ENCODE measurements at places on chromosomes 7 and 10. TPM values are rescaled to one million over a fixed set of nuclear protein-coding genes. Genes with fewer than 3 reads are reported as not detected.
A peak's percentile ranks its signal among the peaks of the same experiment; 100 is the strongest.

GRCh38 chr10:70078937-70079336, 26.3 kb downstream of the MACROH2A2 start:
- DNase-seq = no peak

GRCh38 chr7:85289279-85289678, 102.4 kb upstream of the SEMA3D start:
- DNase-seq = no peak

DNA sequence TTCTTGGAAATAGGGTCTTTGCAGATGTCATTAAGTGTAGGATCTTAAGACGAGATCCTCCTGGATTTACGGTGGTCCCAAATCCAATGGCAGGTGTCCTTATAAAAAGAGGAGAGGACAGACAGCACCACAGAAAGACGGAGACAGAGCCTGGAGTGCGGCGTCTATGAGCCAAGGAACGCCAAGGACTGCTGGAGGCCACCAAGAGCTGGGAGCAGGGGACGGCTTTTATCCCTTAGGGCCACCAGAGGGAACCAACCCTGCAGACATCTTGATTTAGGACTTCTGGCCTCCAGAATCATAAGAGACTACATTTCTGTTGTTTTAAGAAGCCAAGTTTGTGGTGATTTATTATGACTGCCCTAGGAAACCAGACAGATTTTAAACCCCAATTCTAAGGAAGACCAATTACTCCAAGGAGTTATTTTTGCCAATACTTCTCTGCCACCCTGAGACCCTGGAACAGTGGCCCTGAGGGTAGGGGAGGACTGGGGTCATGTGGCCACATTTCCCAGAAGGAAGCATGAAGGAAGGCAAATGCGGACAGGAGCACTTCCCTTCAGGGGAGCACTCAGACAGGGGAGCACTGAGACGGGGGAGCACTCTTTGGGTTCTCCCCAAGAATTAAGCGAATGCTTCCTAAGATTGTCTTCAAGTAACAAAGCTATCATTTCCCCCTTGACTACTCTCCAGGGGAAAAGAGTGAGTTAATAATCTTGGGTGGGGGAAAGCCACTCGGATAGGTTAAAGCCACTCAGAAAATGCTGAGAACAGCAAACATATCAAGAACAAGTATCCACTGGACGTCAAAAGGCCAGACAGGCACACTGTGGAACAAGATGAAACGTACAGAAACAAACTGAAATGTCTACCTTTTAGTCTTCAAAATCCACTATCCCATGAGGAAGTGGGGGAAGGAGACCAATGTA, 67.5 kb downstream of the CHST15 start:
- peak; percentile 44 for DNase-seq

DNA sequence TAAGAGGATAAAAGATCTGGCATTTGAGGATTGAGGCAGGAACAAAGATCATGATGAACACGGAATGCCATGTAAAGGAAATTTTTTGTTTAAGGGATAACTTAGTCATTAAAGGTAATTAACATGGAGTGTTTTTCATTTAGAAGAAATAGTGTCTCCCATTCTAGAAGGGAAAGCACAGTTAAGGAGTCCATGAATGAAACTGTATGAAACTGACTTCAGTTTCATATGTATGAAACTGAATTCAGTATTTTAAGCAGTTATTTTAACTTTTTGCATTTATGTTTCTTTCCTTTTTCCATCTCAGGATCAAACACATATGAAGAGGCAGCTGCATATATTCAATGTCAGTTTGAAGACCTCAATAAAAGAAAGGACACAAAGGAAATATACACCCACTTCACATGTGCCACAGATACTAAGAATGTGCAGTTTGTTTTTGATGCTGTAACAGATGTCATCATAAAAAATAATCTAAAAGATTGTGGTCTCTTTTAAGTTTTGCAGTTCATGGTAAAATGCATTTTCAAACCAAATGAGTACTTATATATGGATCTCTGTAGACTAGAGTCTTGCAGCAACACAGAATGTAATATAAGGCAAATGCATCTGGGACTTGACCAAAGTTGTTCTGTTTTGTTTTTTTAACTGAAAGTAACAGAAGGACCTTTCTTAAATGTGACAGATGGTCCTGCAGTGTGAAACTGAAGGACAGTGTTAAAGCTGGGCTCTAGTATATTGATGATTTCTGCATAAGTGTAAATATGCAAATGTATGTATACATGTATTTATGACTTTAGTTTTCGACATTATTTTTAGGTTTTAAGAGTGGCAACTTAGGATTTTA, 82.6 kb downstream of the GNAI1 start:
- DNase-seq = no peak

The DLX6 gene
- total RNA-seq = not detected

GRCh38 chr7:84847790-84848189, 339.1 kb downstream of the SEMA3D start:
- no peak for DNase-seq

DNA sequence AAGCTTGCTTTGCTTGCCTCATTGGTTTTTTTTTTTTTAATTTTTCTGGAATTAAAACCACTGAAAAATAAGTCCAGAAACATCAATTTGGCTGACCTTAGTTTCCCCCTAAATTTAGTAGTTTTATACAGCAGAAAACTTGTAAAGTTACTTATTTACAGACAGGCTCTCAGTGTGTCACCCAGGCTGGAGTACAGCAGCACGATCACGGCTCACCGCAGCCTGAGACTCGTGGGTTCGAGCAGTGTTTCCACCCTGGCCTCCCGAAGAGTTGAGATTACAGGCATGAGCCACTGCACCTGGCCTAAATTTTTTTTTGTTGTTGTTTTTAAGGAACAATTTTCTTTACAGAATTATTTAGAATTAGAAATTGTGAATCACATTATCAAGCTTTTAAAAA, 250.5 kb downstream of the SDK1 start:
- no peak for DNase-seq

The CCDC71L gene
- 120 TPM for total RNA-seq

DNA sequence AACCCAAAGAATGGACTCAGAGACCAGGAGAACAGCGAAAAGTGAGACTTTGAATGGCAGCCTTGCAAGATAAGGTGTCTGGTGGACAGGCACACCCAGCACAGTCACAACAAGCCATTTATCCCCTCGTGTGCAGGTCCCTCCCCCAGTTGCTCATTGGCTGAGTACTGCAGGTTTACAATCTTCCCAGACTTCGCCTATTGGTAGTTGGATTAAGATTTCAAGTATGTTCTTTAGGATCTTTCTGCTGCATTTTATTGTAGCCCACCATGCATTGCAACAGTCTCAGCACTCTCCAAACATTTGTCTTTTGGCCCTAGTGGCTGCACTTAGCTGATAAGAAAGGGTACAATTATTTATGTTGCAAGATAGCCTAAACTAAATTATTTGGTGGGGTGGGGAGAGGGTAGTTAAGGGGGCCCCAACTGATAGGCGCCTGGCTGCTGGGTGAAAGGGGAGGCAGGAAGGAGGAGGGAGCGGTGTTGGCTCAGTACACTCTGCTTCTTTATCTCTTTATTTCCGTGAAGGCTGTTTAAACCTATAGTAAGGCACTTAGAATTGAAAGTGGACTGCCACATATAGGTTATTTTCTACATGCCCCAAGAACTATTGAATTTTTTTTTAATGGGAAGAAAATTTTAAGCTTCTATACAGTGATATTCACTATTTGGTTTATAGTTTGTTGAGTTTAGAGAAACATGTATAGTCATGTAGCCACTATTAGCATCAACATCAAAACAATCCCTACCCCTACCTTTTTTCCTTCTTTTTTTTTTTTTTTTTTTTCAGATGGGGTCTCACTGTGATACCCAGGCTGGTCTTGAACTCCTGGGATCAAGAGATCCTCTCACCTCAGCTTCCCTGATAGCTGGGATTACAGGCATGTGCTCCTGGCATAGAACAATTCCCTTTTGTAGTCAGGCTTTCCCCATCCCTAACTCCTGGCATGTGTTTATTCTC, 54.2 kb downstream of the GUSB start:
- no peak for DNase-seq

GRCh38 chr7:110421490-110422241, 669.3 kb upstream of the LRRN3 start:
- no peak for DNase-seq

The GHRHR gene
- not detected for total RNA-seq

GRCh38 chr10:82208726-82209125, 333.7 kb downstream of the NRG3 start:
- no peak for DNase-seq

The PLCE1 gene
- 0.57 TPM for total RNA-seq

DNA sequence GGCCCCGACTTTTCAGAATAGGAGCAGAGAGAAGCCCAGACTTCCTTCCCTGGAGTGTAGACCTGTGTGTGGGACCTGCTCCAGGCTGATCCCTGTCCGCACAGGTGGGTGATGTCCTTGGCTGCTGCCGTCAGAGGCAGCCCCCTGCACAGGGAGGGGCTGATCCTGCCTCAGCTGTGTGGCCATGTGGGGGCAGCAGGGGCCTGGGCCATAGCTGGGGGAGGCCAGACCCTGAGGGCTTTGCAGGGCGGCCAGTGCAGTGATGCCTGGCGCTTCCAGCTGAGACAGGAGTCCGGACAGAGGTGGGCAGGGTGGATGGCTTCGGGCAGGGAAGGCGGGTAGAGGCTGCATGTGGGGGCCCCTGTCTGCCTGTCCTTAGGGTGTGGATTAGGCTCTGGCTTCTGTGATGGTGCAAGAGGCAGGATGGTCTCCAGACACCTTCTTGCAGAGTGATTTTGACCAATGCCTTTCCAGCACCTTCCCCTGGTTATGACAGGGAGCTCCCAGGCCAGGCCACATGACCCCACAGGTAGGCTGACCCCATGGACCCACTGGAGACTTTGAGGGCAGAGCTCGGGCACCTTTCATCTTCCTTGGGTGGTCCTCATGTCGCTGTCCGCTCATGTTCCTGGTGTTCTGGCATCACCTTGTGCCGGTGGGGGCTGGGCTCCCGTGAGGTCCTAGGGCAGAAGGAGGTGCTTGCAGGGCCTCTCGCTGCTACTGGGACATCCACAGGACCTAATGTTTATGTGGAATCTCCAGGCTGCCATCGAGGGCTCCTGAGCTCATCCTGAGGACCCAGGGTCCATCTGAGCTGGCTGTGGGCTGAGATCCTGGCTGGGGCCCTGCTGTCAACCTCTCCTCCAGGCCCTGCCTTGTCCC, 141.5 kb downstream of the ADCY1 start:
- no peak for DNase-seq

GRCh38 chr7:154167807-154168206, 115.6 kb downstream of the DPP6 start:
- no peak for DNase-seq

The MSMB gene
- total RNA-seq = not detected

- DNase-seq = no peak
These were observed 32.8 kb upstream of the FGL2 start for GRCh38 chr7:77232467-77232866.

DNA sequence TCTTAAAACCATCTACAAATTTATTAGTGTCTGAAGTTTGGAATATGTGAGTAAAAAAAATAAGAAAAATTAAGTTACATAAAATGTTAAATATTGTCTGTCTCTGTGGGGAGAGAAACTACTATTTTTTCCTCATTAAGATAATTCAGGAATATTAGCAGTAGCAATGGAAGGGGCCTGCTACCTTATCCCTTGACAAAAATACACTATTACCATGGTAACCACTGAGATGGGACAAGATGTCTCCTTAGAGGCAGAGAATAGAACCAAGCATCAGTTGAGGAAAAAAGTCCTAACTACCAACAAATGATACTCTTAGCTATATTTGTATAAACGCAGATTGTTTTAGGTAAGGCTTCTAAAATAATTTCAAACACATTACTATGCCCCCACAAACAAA, 150.7 kb upstream of the LSM8 start:
- no peak for DNase-seq

The CUZD1 gene
- 0.47 TPM for total RNA-seq

The PRPS1L1 gene
- total RNA-seq = not detected

GRCh38 chr7:33155811-33156210, 26.4 kb downstream of the BBS9 start:
- DNase-seq = peak; percentile 8

DNA sequence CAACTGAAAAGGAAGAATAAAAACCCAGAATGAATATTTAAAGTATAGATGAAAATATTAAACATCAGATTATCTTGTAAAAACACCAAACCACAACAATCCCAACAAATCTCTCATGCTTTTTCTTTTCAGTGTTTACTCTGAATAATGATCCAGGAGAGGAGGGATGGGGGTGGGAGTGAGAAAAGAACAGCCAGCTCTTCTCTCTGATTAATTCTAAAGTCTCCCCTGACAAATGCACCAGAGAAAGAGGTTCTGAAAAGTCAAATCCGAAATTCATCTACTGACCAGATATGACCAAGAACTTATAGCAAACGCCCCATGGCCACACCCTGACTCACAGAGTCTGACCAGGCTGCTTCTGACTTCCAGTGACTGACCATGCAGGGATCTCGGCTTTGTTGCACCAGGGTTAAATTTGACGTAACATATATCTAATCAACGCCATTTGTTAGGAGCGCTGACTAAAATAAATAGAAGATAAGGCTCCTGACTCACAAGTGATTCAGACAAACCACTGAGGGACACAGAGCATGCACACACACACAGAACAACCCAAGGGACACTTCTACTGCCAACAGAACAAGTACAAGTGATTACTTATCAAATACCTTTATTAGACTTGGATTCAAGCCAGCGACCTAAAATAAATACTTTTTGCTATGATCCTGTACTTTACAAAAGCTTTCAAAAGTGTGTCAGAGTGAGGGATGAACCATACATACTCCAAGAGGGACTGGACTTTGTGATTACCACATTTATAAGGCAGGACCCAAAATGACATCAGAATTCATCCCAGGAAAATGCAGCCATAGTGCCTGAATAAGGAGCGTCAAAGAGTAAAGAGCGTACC, 9.3 kb upstream of the SPOCK2 start:
- peak; percentile 95 for DNase-seq

The ARHGEF5 gene
- not detected for total RNA-seq

- peak; percentile 75 for DNase-seq
These were observed 275.1 kb upstream of the KLF14 start for GRCh38 chr7:131008840-131009711.

DNA sequence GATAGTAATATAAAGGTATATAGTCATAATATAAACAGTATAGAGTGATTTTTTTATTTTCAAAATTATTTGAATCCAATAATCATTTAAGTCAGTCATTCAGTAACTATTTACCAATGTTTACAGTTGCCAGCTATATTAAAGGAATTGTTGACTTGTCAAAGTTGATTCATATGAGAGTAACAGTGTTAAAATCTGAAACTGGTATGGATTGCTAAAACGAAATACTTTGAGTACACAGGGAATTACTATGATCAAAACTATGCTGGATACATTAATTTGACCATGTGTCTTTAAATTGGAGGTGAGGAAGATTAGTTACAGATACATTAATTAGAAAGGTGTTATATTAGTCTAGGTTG, 282.6 kb downstream of the ADK start:
- DNase-seq = no peak

The ST8SIA6 gene
- total RNA-seq = not detected

DNA sequence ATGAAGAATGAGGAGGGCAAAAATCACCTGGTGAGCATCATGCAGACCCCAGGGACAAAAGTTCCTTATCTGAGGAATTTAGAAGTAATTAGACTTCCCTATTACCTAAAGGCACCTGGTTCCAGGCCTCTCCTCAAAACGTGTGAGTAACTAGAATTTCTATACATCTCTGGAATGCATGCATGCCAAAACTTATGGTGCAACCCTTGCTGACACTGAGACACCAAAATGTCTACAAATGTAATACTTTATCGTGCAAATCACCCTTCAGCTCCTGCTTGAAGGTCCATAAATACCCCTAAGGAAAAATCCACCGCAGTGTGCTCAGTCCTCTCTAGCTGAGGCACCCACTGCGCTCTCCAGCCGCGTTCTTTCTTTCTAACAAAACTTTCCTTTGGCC, 84.2 kb downstream of the PAXIP1 start:
- no peak for DNase-seq

Data from HFFc6 (cell line).